ENCODE measurements at places on chromosomes 2 and 18. TPM values are rescaled to one million over a fixed set of nuclear protein-coding genes. Genes with fewer than 3 reads are reported as not detected.
A peak's percentile ranks its signal among the peaks of the same experiment; 100 is the strongest.

DNA sequence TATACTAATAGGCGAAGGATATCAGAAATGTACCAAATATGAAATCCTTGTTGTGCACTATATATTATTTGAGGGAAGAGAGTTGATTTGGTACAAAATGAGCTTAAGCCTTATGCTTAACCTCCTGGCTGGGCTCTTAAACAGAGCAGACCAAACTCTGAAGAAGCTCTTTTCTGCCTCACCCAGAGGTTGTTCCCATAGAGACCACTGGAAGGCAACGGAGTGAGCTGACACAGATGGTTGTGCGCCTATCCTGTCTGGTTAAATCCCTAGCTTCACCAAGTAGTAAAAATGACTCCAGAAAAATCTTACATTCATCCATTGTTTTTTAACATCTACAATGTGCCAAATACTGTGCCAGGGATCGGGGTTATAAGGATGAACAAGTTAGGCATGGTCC is 55.9 kb upstream of the NOL4 start:
- DNase-seq = no peak

- DNase-seq = no peak
These were observed 155.5 kb downstream of the TGIF1 start for GRCh38 chr18:3605486-3605952.

DNA sequence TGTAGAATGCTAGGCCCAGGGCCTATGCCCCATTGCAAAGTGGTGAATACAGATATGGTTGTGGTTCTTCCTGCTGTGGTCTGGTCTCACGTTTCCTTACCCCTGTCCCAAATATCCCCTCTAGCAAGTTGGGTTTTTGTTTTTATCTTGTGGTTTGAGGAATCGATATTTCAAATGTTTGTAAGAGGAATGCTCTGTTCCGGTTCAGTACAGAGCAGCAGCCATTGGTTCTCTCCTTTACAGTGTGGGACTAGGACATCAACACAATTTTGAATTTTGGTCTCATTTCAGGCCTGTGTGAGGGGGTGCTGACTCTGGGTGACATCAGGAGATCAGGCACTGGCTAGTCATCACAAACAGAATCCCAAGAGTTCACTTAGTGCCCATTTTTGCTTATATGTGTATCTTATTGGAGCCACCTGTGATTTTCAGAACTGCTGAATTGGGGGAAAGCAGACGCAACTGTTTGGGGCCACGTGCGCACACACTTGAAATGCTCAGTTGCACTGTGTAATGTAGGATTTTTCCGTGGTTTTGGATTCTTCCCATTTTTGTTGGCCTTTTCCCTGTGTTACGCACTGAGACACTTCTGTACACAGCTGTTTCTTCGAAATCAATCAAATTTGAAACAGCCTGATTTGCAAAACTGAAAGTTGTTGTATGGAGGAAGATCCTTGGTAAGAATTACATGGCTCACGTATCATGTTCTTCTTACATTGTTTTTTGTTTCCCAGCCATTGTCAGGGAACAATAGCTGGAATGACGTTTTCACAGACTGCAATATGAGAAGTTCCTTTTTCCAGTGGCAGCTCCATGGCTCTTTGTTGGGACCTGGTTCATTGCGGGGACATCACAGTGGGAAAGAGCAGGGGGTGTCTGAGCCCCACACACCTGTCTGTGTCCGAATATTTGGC is 8.6 kb downstream of the SH3BP4 start:
- no peak for DNase-seq

- DNase-seq = no peak
These were observed 3.5 kb upstream of the ADNP2 start for GRCh38 chr18:80105369-80106167.

DNA sequence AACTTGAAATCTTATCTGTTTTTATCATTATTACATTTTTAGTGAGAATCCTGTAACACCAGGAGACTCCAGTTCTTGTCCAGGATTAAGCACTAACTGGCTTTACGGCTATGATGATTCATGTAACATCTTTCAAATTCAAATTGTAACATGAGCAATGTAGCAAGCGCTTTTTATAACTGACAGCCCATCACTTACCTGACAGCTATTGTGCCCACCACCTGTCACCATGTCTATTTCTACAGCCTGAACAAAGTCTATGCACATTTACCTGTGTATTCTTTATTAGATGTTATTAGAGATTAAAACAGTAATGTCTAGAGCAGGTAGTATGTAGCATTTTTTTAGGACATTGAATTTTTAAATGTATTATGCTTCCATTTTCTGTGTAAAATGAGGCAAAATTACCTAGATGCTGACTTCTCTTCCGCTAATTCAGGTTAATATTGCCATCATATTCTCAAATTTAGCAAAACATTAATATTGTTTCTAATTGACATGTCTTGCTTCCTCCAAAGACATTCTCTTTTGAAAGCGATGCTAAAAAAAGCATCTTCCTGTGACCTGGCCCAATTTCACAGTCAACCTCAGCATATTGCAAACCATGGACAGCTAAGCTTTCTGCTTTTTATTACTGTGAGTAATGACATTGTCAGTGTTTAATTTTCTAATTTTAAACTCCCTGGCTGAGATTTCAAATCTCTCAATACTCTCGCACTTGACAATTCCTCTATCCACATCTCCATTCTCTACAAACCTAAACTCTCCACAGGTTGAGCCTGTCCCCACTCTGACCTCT is 37.8 kb downstream of the RIT2 start:
- DNase-seq = no peak

GRCh38 chr2:205034034-205034433 is 488.8 kb downstream of the PARD3B start:
- no peak for DNase-seq

DNA sequence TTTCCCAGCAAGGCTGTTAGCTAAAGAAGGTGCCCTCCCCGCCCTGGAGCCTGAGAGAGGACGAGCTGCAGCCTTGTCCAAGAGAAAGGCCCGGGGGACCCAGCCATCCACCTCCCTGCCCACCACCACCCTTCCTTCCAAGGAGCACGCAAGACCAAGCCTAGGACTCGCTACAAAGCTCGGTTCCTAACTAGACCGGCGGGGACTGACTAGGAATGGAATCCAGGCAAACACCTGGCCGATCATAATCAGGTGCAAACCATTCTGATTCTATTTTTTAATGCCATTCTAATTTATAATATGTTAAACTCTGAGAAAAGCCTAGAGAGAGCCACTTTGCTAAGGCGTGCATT is 19.7 kb upstream of the TUBB6 start:
- DNase-seq = no peak

GRCh38 chr2:187994464-187995331 is 297.0 kb upstream of the GULP1 start:
- no peak for DNase-seq

- no peak for DNase-seq
These were observed 60.4 kb downstream of the ASB1 start for GRCh38 chr2:238487134-238487533.

- no peak for DNase-seq
These were observed 1.1 kb upstream of the CDCA7 start for GRCh38 chr2:173353556-173353955.

GRCh38 chr18:73124175-73124574 is 256.4 kb upstream of the NETO1 start:
- DNase-seq = no peak

- DNase-seq = no peak
These were observed 14.4 kb upstream of the MYO5B start for GRCh38 chr18:50209311-50209710.

DNA sequence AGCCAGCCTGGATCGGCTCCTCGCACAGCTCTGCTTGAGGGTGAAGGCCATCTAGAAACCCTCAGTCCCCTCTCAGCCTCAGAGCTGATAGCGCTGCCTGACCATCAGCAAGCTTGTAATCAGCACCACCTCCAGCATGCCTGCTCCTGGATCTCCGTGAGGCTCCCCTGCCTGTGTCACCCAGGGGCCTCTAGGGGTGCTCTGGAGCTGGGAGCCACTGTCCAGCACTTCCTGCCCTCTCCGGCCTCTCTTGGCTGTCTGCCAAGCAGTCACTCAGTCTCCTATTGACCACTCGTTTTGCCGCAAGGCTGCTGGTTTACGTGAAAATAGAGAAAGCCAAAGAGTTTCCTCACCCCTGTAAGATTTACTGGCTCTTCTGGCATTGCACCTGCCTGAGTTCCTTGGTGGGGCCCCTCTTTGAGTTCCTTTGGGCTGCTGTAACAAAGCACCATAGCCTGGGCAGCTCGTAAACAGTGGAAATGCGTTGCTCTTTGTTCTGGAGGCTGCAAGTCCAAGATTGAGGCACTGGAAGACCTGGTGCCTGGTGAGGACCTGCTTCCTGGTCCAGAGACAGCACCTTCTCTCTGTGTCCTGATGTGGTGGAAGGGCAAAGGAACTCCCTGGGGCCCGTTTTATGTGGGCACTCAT is 17.9 kb downstream of the CAPN10 start:
- DNase-seq = peak; percentile 74

GRCh38 chr2:16272038-16272788 is 331.9 kb downstream of the MYCN start:
- DNase-seq = no peak

DNA sequence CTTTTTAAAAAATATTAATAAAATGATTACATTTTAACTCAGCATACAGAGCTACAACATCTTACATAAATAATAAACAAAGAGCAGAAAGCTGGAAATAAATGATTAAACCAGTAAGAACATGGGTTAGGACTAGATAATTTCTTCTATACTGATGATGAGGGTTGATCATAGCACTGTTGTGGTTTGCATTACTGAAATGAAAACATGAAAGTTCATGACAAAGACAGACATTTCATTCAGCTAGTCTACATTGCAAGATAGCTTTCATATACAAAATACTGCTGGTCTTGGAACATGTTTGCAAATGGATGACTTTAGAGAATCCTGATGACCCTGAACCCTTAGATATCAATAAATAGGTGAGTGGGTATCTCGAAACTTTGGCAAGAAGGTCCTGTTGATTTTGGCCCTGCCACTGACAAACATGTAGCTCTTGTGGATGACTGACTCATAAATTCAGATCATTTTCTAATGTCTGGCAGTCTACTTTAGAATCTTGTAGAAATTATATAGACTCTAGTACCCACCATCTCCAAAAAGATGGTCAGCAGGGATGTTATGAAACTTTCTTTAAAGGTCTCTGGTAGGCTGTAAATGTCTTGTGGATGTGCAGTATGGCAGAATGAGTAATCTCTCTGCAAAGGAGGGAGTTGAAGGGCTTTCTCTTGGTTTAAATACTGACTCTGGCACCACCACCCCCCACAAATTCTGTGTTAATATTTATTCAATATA is 15.5 kb upstream of the CDC42EP3 start:
- DNase-seq = no peak

DNA sequence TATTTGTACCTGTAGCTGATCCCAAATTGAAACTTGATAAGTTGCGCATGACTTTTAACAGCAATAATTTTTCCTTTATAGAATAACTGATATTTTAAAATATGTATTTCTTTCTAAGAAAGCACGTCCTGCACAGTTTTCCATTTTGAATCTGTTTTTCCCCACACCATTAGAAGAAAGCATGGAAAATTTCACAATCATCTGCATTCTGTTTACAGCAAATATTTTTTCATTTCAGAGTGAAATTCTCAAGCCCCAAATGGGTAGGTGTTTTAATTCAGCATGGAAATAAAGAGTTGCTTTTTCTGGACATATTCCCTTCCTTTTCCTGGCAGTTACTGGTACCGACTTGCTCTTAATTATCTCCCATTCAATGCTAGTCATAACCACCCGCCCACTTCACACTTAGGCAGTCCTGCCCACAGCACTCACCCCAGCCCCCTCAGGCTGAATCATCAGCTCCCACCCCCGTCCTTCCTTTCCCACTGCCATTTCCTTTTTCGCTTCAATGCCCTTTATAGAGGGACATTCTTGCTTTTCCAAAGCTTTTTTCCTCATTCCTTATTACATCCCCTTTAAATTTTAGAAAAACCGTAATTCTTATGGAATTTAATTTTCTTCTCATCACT is 89.2 kb upstream of the GLS start:
- DNase-seq = peak; percentile 29

DNA sequence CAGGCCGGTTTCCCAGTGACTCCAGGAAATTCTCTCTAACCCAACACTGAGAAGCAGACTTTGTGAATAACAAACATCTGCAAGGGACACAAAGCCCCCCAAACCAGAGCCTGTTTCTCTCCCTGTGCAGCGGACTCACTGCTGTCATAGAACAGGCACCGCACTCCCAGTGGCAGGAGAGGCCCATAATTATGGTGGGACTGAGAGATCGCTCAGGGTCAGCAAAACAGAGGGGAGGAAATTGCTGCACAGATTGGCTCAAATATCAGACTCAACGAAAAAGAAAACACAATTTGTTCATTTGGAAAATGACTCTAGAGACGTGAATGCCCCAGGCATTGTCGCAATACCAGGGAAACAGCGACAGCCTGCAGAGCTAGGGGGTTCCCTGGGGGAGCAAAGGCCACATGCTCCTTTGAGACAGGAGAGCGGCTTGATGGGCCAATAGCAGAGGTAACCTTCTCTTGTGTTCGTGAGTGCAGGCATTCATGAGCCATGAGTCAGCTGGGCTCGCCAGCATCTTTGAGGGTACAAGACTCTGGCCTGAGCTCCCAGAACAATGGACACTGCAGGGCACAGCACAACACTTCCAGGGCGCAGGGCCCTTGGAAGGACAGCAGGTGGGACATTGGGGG is 143.3 kb upstream of the KLHL29 start:
- DNase-seq = no peak

DNA sequence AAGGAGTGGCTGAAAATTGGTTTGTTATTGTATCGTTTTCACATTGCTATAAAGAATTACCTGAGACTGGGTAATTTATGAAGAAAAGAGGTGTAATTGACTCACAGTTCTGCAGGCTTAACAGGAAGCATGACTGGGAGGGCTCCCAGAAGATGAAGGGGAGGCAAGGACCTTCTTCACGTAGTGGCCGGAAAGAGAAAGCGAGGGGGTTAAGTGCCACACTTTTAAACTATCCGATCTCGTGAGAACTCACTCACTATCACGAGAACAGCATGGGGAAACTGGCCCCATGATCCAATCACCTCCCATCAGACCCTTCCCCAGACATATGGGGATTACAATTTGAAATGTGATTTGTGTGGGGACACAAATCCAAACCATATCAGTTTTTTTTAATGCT is 81.6 kb downstream of the FBXO15 start:
- DNase-seq = no peak

- DNase-seq = no peak
These were observed 60.1 kb upstream of the ACTR3 start for GRCh38 chr2:113829761-113830160.

The PLGLB2 gene
- 1.3 TPM for total RNA-seq

The KCNG2 gene
- total RNA-seq = not detected

The ALPG gene
- not detected for total RNA-seq

The DAW1 gene
- 0.19 TPM for total RNA-seq

The C2orf76 gene
- total RNA-seq = 7.3 TPM

The AKAIN1 gene
- total RNA-seq = not detected

The PDE11A gene
- total RNA-seq = 2.5 TPM

The DYNAP gene
- total RNA-seq = not detected

The DHRS9 gene
- total RNA-seq = 7.3 TPM

The SH2D6 gene
- not detected for total RNA-seq

The HS6ST1 gene
- 26.7 TPM for total RNA-seq

The PLCL1 gene
- 78.6 TPM for total RNA-seq

Data from left ventricle myocardium inferior (tissue), 1 donor.